ENCODE measurements at places on chromosomes 1 and 21.

DNA sequence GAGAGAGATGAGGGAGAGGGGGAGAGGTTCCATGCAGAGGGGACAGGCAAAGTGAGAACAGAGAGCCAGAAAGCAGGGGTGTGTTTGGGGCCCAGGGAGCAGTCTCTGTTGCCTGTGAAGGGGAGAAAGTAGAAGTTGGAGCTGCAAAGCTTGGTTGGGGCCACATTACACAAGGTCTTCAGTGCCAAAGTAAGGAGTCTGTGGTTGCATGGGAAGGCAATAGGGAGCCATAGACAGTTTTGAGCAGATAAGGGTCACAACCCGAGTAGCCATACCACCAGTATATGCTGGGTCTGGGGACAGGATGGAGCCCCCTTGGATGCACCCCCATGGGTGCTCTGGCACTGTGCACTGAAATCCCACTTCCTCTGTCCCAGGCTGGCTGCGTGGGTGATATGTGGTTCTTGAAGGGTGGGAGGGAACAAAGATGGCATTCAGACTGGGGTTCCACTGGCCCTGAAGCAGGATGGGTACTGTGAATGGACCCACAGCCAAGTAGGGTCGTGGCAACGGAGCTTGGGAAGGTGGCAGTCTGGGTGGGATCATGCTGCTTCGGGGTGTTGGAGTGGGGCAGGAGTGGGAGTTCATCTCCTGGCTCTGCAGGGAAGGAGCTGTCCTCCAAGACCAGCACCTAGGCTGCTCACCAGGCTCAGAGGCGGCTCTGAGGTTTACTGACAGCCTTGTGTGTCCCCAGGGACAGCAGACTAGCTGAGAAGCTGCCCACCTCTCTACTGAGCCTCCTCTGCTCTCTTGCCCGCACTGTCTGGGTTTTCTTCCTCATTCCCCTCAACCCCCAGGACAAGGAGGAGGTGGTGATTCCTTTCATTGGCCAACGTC lies 12.1 kb downstream of the DRAXIN start:
- DNase-seq, result no peak

GRCh38 chr1:92465256-92465647 lies 21.5 kb downstream of the GFI1 start:
- DNase-seq, result no peak

DNA sequence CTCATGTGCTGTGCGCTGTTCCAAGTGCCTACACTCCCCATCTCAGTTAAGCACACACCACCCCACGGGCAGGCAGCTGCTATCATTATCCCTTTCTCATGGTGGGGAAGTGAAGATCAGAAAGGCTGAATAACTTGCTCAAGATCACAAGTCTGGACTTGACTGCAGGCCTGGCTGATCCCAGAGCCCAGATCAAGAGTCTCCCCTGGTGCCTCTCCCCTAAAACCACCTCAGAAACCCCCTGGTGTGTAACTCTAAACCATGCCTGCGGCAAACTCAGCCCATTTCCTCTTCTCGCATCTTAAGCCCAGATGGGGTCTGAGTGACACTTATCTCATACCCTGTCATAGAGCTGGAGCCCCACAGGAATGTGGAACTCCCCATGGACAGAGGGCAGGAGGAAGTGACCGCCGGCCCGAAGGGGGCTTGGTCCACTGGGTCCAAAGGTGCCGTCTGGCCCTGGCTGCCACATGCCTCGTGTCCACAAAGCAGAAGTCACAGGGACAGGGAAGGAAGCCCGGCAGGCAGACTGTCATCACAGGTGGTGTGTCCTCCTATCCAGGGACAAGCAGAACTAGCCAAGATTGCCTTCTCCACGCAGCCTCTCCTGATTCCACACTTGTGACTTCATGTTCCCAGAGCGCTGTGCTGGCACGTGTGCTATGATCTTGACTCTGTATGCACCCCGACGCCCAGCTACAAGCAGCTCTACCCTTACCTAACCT lies 92.1 kb downstream of the SYF2 start:
- DNase-seq, result no peak

GRCh38 chr1:204258213-204259115 lies 44.7 kb upstream of the GOLT1A start:
- DNase-seq, result peak; percentile 18

DNA sequence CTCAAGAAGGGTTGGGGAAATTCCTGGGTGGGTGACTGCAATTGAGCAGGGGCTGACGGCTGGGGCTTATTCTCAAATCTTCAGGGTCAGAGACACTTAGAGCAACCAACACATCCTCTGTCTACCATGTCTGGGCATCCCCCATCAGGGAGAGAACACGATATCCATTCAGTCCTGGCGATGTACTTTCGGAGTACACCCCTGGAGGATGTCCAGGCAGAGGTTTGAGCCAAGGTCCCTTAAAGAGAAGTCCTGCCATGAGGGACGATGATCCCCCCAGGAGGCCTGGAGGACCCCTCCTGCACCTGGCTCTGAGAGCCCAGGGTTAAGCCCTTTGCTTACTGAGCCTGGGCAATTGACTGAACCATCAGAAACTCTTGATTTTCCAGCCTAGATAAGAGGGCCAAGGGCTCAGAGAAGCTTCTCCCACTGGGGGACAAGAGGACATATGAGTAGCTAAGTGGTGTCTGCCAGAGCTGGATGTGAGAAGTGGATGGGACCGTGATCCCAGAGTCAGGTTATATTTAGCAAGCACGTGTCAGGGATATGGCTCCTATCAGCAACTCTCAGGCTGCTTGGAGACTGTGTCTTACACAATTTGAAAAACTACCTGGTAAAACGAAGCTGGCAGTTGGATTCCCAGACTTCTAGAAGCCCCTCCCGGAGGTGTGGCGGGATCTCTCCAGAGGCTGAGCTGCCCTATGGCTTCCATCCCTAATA lies 253.3 kb upstream of the VAMP3 start:
- no peak for DNase-seq
